ENCODE measurements at places on chromosomes 2 and 18.

DNA sequence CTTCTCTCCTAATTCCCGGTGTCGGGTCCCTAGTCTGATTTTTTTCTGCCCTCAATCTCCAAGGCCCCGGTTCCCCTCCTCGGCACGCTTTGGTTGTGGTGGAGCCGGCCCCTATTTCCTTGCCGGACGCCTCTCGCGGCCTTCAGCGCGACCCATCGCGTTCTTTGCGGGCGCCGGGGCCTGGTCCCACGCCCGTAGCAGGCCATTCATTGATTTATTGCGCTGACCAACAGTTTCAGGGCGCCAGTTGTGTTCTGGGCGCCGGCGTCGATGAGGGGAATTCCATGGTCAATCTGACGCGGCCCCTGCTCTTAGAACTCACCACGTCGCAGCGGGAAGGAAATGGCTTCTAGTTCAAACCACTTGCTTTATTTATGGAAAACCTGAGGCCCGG lies 396 bp downstream of the CNOT9 start:
- DNase-seq, result no peak

DNA sequence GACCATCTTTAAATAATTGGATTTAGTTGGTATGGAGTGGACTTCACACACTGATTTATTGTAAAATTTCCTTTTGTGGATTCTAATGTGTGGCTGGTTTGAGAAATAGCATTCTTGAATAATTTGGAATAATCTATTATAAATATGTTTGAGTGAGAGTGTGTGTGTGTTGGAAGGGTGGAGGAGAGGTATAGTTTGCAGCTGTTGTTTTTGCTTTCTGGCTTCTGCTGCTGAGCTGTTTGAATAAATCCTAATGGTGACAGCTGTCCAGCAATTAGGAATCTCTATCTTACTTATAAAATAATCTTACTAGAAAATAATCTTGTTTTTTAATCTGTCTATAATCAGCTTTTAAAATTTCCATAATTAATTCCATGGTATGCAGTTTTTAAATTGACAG lies 1283.0 kb upstream of the CDH2 start:
- no peak for DNase-seq

DNA sequence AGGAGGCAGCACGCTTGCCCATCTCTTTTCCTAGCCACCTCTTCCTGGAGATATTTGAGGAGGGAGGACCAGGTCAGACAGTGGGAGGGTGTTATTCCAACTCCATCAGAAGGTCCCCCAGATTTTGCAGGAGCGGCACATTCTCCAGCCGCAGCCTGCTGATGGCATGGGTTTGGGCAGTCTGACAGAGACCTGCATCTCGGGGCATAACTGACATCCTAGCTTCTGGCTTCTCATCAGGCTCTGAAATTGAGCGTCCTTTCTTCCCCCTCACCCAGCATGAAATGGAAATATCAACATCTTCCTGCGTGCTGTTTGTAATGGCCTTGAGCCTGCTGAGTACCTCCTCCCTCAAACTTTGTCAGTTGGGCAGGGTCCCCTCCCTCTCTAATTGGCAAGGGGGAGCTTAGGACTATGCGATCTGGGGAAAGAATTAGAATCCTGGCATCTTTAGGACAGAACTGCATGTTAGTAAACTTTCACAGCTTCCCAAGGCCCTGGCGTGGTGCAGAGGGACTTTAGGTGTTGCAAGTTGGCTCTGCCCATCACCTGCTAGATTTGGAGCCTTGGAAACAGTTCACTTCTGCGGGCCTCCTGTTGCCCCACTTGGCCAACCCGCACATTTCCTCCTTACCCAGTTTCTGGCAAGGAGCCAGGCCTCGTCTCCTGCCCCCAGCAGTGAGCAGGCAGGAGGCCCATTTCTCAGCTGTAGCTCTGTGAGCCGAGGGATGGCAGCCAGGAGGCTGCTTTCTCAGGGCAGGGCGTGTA lies 2.2 kb downstream of the ITM2C start:
- peak; percentile 24 for DNase-seq

- DNase-seq, result no peak
Measured at GRCh38 chr2:224984637-224985036, 57.6 kb downstream of the DOCK10 start.

DNA sequence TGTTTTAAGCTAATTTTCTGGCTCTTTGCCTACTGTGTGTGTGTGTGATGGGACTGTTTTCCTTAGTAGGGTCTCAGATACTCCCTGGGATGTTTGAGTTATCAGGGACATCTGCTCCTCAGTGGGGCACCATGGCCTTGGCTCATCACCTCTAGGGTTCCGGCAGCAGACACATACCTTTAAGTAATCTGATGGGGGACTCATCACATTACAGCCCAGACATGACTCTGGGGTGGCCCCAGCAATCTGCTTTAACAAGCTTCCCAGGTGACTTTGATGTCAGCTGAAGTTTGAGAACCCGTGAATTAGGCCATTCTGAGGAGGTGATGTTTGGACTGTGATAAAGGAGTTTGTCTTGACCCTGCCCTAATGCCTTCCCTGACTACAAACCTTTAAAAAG lies 38.8 kb downstream of the DDX18 start:
- DNase-seq, result no peak

- no peak for DNase-seq
Measured at GRCh38 chr2:239985356-239985755, 39.8 kb downstream of the NDUFA10 start.

GRCh38 chr2:217756375-217757107 lies 246.3 kb downstream of the TNS1 start:
- no peak for DNase-seq

GRCh38 chr2:102033031-102033749 lies 41.4 kb downstream of the IL1R2 start:
- DNase-seq, result peak; percentile 17

- DNase-seq, result no peak
Measured at GRCh38 chr2:207037896-207038295, 98.6 kb downstream of the CPO start.

DNA sequence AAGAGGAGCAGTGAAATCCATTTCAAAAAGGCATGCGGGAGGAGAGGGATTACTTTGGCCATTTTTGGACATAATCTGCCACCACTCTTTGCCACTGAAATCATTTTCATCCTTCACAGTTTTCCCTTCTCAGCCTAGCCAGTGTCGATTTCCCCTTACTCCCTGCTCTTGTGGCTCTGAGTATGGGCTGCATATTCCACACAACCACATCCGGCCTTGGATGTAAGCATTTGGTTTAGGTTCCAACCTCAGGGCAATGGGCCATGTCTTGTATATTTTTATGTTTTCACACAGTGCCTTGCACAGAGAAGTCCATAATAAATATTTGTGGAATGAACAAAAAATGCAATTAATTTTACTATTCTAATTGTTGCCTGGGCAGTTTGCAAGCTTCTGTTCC lies 7.7 kb upstream of the SERPINE2 start:
- DNase-seq, result no peak

DNA sequence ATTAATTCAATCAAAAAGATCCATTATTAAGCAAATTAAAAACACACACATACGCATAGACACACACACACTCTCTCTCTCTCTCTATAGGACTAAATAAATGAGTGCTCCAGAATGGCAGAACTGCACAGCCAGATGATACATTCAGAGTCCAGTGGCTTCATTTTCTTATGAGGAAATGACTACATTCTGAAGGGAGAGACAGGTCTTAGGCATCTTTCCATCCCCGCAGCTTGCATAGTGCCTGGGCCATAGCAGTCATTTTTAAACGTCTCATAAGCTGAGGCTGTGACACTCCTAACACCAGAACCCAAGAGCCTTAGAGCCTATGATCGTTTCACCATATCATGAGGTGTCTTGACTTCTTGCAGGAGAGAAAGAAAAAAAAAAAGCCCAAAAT lies 31.1 kb downstream of the FEZ2 start:
- DNase-seq, result no peak

DNA sequence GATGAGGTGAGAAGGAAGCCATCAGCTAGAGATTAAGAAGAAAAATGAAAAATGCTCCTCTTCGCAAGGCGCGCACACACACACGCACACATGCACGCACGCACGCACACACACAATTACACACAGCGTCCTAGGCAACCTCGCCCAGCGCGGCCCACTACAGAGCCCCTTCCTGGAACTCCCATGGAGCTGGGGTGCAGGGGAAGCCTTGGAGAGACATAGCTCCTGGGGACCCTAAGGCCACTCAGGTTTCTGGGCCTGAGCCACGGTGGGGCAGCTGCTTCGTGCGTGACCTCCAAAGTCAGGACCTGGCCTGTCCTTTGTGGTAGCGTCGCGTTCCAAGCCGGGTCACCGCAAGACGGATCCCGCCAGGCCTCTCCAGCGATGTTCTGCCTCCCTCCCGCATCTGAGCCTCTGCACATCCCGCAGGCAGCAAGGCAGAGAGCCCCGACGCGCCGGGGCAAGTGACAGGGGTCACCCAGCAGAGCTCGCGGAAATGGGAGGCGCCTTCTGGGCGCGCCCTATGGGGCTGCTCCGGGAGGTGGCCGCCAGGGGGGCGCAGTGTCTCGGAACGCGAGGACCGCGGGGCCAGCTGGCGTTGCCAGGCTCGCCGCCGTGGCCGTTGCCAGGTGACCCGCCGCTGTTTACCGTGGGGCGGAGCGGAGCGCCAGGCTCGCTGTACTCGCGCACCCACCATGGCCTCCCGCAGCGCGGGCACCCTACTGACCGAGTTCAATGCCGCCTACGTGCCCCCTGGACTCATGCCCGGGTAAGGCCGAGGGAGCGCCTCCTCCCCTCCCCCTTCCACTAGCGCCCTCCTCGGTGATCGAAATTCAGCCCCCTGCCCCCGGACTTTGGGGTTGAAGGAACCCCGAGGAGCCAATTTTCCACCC lies 79.0 kb downstream of the CIB4 start:
- DNase-seq, result no peak

DNA sequence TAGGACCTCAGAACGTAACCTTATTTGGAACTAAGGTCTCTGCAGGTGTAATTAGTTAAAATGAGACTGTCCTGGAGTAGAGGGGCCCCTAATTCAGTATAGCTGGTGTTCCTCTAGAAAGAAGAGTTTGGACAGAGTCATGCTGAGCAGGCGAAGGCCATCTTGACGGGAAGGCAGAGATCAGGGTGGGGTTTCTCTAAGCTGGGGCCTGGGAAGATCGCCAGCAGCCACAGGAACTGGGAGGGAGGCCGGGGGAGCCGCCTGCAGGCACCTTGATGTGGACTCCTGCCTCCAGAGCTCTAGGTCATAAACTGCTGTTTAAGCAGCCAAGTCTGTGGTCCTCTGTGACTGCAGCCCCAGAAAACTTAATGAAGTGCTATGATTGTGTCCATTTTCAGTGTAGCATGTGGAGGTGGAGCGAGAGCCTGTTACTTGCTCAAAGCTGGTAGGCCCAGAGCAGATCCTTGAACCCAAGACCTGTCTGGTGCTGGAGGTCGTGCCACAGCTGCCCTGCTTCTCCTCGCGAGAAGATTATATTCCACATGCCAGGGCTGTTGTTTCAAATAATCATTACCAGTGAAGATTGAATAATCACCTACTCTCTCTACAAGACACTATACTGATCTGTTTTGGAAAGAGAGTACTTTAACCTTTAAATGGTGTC lies 105.7 kb downstream of the TPO start:
- no peak for DNase-seq

GRCh38 chr18:32769071-32769585 lies 3.7 kb downstream of the KLHL14 start:
- no peak for DNase-seq

DNA sequence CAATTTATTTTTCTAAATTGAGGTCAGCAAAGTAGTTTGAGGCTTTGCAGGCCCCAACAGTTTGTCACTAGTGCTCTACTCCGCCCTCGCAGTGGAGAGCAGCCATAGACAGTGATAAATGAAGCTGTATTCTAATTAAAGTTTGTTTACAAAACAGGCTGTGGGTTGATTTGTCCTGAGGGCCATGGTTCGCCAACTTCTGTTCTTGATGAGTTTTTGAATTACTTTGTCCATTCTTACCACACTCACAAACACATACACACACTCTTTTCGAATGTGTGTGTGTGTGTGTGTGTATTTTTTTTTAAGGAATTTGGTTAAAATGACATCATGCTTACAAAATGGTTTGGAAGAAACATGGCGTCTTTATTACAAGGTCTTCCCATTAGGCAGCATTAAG lies 68.6 kb downstream of the MTCL1 start:
- no peak for DNase-seq

DNA sequence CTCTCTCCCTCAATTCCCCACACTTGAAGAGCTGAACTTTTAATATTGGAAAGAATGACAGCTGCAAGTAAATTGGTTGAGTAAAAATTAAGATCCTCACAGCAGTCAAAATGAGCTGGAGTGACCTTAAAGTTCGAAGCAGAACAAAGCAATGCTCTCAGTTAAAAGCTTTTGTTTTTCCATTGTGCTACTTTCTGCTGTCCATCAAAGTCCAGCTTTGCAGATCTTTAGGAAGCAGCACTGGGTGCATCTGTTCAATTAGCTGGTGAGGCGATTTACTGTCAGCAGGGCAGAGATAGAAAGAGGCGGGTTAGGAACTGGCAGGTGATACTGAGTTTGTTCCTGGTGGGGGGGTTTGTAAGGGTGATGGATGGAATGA lies 834.8 kb downstream of the CPS1 start:
- no peak for DNase-seq

- DNase-seq, result peak; percentile 27
Measured at GRCh38 chr2:228841877-228842276, 429.2 kb downstream of the PID1 start.

GRCh38 chr2:230343747-230344146 lies 16.8 kb downstream of the SP140L start:
- DNase-seq, result no peak

- DNase-seq, result peak; percentile 35
Measured at GRCh38 chr2:172434821-172435605, 7.6 kb downstream of the ITGA6 start.

DNA sequence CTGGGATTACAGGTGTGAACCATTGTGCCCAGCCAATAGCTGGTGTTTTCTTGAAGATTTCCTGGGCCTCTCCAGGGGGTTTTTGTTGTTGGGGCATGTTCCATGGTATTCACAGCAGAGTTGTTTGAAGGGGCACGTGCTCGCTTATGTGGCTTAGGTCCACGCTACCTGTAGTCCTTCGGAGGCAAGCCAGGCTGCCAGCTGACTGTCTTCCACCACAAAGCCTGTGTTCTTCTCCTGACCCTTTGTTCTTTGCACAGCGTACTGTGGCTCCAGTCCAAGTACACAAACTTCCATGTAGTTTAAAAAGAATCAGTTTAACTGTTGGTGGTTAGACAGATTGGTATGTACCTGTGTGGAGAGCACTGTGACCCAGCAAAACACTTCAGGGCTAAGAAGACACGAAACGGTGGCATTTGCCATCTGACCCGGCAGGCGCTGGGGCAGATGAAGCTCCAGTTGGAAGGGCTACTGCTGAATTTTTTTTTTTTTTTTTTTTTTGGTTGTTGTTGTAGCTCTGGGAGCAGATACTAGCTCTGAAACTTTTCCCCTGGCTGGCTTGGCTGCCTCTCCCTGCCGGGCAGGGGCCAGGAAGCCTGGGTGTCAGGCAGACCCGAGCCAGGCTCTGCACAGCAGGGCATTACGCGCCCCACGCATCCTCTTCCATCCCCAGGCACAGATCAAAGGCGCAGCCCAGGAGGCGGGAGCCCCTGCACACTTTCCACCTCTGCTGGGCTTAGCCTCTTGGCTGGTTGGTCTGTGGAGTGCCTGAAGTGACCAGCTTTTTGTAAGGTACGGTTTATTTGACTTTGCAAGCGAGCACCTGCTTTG lies 5.7 kb downstream of the GREB1 start:
- DNase-seq, result peak; percentile 38

- DNase-seq, result peak; percentile 72
Measured at GRCh38 chr2:81481994-81482368, 1177.4 kb upstream of the LRRTM1 start.

GRCh38 chr18:56709463-56709862 lies 58.3 kb downstream of the WDR7 start:
- peak; percentile 5 for DNase-seq

GRCh38 chr2:174878537-174879147 lies 114.4 kb upstream of the CHRNA1 start:
- peak; percentile 62 for DNase-seq
